ENCODE measurements at places on chromosomes 1 and 21. TPM values are rescaled to one million over a fixed set of nuclear protein-coding genes. Genes with fewer than 3 reads are reported as not detected.

- no peak for ATAC-seq
Observed at GRCh38 chr1:40625076-40625475, 40.4 kb downstream of the RIMS3 start.

The UCK2 gene
- total RNA-seq = 74.2 TPM

DNA sequence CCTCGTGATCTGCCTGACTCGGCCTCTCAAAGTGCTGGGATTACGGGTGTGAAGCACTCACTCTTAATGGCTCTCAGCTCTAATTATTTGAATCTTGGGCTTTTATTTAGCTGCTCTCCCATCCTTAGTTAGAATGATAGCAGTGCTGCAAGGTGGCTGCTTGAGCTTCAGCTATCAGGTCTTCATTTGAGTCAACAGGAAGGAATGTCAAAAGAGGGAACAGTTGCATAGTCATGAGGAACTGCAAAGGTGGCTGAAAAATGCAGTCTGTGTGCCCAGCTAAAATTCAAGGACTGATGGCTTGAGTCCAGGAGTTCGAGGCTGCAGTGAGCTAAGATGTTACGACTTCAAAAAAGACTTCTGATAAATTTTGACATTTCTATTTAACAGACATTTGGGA, 55.6 kb downstream of the UCK2 start:
- no peak for ATAC-seq

- no peak for ATAC-seq
Observed at GRCh38 chr21:41258617-41259016, 58.0 kb upstream of the FAM3B start.

GRCh38 chr1:37033355-37034101, 787 bp downstream of the GRIK3 start:
- no peak for ATAC-seq

DNA sequence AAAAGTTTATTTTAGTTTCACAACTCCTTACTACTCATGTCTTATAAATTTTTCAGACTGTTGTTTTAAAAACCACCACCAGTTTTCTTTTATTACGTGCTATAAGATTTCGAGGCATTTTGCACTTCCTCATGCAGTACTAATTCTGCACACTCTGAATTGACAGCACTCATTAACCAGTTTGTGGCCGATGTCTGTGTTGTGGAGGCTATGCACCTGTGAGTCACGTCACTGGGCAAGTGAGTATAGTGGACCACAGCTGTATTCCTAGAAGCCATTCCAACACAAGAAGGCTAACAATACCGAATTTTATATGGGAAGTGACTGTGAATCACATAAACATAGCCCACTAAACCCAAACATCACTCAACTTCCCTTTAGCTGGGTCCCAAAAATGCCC, 21.0 kb upstream of the SPATA6 start:
- no peak for ATAC-seq

DNA sequence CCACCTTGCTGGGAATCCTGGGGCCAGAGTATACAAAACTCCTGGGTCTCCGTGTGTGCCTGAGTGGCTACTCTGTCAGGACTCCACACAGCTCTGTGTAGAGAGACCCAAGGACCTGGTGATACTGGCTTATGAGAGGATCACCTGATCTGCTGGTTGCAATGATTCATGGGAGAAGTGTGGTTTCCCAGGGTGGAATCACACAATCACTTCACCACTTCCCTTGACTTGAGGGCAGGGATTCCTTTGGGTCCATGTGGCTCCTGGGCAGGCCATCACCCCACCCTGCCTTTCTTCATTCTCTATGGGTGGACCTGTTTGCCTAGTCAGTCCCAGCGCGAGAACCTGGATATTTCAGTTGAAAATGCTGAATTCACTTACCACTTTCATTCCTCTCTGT, 13.3 kb downstream of the PRSS38 start:
- no peak for ATAC-seq
